Stimulated activated CD8-positive, alpha-beta memory T cell treated with anti-CD3 and anti-CD28 coated beads, Interleukin-15, amount 100 ng/mL, for 48 hours (primary cell): ENCODE measurements at places on chromosomes 7 and 10.

DNA sequence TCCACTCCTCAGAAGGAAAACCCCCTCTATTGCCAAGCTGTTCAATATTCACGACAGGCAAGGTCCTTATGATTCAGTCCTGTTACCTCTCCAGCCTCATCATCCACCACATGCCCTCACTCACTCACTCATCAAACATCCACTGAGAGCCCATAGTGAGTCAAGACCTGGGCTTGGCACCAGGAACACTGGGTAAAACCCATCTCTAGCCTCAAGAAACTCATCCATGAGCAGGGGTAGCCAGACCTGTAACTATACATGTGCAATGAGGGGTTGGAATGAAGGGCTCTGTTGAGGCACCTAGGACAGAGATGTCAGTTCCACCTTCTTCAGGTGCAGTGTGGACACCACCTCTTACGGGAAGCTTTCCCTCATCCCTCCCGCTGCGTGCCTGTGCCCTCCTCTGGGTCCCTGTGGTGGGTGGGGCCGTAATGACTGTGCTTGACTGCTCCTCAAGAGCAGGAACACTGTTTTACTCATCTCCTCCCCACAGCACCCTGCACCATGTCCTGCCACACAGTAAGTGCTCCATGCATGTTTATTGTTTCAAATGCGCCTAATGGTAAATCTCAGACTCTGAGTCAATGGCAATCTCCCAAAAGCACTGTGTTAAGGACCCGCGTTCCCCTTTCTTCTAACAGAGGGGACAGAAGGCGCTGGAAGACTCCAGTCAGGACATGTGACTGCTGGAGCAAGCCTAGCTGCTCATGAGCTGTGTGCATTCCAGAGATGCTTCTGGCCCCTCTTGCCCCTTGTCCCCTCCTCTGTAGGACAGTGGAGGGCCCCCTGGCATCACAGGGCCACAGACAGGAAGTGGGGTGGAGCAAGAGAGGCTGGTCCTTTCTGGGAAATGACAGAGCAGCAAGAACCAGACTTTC, 95.4 kb downstream of the HIPK2 start:
- peak; percentile 61 for DNase-seq

- no peak for DNase-seq
Observed at GRCh38 chr10:131050162-131050766, 261.3 kb downstream of the TCERG1L start.

- no peak for DNase-seq
Observed at GRCh38 chr7:38002689-38003088, 82.2 kb downstream of the EPDR1 start.

DNA sequence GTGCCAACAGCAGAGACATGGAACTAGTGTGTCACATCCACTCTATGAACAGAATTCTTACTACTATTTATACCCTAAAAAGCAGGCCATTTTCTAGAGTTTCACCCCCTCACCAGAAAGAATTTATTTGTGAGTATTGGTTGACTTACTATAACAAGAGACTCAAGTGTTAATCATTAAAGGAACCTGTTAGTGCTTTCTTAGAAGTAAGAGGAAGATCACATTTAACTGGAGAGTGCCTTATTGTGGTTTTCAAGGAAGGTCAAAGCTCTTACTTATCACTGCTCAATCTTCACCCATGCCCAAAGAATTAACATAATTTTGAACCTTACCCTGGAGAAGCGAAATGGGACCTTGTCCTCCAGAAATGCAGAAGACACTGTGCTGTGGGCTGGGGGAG, 169.3 kb upstream of the PRSS1 start:
- DNase-seq, result no peak

DNA sequence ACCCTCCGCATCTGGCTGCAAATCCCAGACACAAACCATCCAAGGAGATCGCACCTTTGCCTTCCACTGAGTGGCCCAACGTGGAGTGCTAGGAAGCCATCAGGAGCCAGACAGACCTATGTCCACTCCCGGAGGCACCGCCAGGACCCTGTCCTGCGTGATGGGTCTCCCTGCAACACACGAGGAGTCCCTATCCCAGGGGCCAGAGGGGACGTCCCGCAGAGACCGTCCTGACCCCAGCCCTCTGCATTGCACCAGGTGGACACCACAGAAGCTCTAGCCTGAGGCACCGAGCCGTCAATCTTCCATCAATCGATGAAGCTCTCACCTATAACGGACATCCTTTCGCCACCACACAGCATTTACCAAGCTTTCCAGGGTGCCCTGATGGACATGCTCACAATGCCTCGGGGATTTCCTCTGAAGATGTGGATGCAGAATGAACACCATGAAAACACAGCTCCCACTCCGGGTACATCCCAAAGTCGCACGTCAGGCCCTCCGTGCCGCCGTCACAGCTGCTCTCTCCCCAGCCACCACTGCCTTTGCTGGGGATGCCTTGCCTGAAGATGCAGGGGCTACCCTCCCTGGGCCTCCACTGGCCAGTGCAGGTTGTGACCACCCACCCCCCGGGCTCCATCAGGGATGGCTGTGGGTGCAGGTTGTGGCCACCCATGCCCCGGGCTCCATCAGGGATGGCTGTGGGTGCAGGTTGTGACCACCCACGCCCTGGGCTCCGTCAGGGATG, 54.1 kb downstream of the PTPRN2 start:
- DNase-seq, result no peak

DNA sequence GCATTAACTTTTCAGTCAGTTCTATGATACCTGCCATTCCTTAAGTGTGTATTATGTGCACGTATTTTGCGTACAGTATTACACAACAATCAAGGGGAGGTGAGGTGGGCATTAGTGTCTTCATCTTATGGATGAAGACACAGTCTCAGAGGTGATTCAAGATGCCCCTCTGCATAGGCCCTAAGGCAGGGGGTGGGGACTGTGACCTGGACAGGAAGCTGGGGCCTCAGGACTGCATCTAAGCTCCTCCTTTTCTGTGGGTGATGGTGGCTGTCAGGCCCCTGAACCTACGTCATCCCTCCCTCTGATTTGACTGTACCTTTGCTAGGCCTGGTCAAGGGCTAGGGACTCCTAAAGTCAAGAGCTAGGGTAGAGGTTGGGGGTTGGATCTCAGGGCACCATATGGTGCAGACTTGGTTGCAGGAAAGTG, 38.9 kb downstream of the HK1 start:
- DNase-seq, result peak; percentile 47

- no peak for DNase-seq
Observed at GRCh38 chr10:78614744-78615143, 454.0 kb upstream of the ZMIZ1 start.

- DNase-seq, result no peak
Observed at GRCh38 chr7:33612442-33612841, 292.9 kb upstream of the BMPER start.

- no peak for DNase-seq
Observed at GRCh38 chr7:70040970-70041766, 442.9 kb downstream of the AUTS2 start.

- DNase-seq, result peak; percentile 39
Observed at GRCh38 chr7:99000904-99001465, 122.7 kb downstream of the TRRAP start.

DNA sequence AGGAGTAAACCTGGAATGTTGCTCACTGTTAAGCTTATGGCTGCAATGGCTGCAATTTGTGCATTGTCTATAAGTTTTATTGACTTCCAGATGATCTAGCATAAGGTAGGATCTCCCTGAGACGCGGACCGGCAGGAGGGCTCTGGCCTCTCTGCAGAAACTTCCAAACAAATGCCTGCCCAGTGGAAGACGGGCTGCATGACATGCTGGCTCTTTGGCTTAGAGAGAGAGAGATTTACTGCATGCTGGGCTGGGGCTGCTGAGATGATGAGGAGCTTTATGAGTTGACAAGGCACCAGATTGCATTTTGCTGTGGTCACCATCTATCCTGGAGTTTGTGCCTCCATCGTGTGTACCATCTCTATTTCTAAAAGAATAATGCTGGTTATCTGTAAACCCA, 193.2 kb downstream of the GALNT17 start:
- no peak for DNase-seq

DNA sequence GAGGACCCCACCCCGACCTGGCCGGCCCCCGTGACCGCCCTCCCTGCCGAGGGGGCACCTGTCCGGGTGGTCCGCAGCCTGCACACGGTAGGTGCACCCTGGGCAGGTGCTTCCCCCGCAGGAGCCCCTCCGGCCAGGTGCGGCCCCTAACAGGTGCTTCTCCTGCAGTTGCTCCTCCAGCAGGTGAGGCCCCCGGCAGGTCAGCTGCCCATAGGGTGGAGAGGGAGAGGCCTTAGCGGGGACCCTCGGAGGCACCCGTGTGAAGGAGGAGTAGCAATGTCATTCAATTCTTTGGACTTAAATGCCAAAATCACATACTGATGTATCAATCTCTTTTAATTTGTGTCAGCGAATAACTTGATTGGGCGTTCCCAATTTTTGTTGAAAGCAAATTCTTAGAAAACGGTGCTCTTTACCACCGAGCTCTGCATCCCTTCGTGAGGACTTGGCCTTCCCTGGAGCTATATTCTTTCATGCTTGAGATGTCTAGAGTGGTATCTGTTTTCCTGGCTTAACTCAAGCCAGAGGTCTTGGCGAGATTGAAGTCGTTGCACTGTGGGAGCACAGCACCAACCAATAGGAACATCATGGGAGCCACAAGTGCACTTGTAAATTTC, 738 bp upstream of the NCAPG2 start:
- DNase-seq, result no peak

GRCh38 chr10:61153771-61154170, 209.8 kb upstream of the RHOBTB1 start:
- no peak for DNase-seq

DNA sequence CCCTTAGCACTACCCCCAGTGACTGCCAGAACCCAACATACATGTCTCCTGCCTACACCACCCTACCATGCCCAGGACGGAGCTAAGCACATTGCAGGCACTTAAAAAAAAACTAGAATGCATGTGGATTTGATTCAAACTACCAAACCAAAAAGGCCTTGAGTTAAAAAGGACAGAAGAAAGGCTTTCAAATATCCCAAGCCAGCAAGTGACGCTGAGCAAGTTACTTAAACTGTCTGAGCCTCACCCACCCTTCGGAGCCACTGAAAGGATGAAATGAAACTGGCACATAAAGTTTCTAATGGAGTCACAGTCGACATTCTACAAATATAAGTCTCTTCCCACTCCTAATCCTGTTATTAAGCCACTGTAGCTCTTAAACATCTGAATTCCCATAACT, 1.8 kb downstream of the CPXM2 start:
- no peak for DNase-seq

DNA sequence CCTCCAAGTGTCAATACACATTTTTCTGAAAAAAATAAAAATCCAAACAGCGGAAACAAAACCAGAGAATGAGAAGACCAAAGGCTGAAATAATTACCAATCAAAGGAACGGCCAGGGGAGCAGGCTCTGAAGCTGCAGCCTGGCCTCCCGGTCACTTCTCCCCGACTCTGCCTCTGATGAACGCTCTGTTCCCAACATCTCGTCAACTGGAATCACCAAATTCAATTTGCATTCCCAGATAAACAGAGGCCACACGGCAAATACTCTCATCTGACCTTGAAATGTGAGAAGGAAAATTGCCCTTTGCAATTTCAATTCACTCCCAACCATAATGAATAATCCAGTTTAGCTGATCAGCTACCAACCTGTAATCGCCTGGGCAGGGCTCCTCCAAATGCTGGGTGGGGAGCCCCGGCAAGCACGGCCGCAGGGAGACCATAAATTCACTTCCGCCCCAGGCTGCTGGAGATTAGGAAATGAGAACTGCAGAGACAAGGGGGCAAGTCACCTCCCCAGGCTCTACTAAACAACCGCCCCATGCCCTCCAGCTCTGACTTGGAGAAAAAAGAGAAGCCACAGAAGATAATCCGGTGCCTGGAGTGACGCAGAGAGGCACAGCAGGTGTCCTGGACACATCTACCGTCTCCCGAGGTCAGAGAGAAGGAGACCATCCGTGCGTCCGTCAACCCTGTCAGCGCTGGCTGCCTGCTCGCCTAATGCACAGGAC, 153.2 kb downstream of the MAD1L1 start:
- DNase-seq, result no peak

- DNase-seq, result no peak
Observed at GRCh38 chr7:85000735-85001350, 186.0 kb downstream of the SEMA3D start.

DNA sequence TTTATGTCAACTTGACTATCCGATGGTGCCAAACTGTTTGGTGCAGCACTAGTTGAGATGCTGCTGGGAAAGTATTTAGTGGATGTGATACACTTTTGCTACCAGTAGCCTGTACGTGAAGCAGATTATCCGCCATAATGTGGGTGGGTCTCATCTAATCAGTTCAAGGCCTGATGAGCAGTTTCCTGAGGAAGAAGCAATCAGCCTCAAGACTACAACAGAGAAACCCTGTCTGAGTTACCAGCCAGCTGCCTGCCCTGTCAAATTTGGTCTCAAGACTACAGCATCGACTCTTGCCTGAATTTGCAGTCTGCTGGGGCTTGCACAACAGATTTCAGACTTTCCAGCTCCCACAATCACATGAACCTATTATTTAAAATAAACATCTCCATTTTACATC, 10.9 kb upstream of the RBP3 start:
- no peak for DNase-seq

DNA sequence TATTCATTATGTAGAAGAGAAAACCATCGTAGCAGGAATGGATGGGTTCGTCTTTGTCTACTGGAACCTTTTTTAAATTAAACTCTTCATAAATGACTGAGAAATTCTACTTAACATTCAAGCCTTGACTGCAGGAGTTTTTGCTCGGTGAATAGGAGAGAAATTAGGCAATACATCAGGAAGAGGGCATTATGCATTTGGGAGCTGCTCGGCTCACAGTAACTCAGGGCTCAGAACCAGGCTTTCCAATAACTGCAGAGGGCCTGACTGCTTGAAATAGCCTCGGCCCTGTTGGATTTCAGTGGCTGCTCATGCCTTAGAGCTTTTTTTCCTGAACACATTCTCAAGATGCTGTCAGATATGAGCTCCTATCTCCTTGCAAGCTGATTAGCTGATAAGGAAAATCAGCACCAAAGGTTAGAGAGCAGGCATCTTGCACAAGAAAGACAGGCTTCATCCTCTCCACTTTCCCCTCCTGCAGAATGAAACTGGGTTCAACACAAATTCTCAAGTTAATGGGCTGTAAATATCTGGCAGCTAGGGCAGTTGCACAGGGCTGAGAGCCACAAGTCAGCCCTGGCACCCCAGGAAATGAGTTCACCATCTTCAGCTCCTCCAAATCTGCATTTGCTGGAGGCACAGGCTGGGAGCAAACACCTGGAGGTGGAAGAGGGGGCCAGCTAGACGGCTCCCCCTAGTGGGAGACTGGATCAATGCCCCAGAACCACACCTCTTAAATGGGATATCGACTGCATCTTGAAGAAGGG, 24.3 kb downstream of the TECTB start:
- DNase-seq, result peak; percentile 20
